ENCODE measurements at places on chromosomes 2 and 18.

GRCh38 chr2:28447943-28448792 is 47.7 kb upstream of the PLB1 start:
- peak; percentile 89 for DNase-seq

GRCh38 chr2:173149491-173149890 is 73.8 kb downstream of the MAP3K20 start:
- DNase-seq = no peak

DNA sequence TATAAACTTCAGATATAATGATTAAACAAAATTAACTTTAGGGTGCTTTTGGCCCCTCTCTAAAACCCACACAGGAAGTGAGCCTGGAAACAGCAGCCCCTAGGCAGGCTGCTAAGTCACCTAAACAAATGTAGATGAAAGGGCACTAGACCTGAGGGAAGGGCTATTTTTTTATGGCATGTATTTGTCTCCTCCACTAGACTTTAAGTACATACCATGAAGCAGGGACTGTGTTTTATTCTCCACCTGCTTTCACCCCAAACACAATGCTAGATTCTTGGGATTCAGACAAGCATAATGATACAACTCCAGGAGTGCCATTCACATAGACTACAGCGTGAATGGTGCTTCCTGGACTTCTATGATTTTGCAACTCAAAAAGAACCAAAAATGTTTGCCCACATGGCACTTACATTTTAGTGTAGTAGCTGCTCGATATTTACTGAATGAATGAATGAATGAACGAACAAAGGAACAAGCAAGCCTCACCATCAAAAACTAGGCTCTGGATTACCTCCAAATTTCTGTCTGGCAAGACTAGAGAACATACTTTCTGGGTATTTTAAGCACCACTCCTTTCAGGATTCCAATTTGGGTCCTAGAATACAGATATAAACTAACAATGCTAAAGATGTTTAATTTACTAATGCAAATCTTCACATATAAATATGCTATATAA is 10.1 kb downstream of the ATAD2B start:
- DNase-seq = no peak

DNA sequence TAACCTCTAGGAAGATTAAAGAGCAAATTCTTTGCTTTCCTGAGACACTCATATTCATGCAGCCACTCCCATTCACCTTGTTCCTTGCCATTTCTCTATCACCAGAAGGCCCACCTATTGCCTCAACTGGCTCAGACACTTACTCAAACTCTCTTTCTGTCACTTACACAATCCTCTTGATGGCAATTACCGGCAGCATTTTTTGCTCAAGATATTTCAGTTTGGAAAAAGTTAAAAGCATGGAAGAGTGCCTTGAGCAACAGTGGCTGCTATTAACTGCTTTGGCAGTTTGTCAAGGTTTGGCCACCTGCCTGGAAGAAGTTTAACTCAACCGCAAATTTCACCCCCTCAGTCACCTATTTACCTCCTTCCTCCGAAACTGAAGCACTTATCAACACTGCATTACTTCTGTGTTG is 1104.0 kb upstream of the PIK3C3 start:
- DNase-seq = no peak

- DNase-seq = no peak
These were observed 28.4 kb downstream of the FBXO48 start for GRCh38 chr2:68438455-68439303.

DNA sequence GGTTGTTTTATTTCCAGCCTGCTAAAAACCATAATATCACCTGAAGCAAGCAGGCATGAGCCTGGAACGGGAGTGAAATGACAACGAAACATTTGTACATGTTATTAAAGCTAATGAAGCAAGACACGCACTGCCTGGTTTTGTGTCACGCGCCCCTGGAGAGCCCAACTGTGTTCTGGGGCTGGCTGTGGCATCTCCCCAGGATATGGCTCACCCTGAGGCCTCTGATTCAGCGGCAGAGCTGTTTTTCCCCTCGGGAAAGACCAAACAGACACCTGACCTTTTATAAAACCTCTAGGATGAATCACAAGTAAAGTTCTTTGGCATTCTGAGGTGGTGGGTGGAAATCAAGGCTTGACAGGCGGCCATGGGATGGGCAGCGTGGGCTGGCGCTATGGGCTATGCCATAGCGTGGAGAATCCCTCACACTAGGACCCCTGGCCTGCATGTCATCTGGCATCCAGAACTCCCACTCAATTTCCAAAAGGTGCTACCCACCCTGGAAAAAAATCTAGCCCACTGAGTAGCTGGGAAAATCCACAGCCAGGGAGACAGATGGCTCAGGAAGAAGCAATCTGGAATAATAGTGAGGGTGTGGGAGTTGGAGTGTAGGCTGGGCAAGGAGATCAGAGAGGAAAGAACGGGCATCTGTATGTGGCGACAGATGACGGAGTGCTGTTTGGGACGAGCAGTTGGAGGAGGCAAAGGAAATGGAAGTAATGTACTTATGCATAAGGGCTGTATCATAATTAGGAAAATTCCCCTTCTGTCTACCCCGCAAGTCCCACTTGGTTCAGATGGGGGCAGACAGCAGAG is 262.0 kb downstream of the AFF3 start:
- DNase-seq = peak; percentile 7

DNA sequence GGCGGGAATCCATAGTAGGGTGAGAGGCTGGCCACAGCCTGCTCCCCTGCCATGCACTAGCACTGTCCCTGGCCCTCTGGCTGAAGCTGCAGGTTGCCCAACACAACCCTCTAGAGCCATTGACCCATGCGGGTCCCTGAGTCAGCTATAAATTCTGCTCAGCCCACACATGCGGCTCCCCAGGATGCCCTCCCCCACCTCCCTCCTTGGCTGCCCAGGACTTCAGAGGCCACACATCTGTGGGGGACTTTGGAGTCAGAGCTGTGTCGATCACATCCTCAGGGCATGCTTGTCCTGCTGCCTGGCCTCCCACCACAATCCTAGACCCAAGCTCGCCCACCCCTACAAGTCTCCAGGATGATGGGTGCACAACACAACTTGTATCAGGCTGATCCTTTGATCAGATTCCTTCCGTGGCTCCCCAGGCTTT is 97.0 kb downstream of the TFCP2L1 start:
- no peak for DNase-seq

GRCh38 chr2:4219571-4219970 is 516.2 kb downstream of the DCDC2C start:
- no peak for DNase-seq

DNA sequence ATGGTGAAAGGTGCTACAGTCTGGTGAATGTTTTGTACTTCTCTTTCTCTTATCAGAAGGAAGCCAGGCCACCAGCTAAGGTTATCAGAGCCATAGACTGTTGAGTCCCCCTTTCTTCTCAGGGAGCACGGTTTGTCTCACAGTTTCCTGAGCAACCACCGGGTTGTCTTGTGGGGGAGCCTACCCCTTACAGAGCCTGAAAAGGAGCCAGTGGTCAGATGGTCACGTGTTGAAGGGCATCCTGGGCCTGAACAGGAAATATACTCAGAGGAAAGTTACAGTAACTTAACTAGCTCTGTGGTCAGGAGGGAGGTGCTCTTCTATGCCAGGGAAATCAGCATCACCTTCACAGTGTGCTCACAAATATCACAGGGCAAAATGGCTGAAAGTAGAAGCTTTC is 11.6 kb downstream of the CD28 start:
- DNase-seq = no peak

- DNase-seq = peak; percentile 65
These were observed 44.3 kb upstream of the CAB39 start for GRCh38 chr2:230668184-230668938.

- DNase-seq = peak; percentile 69
These were observed 31.9 kb upstream of the FOSL2 start for GRCh38 chr2:28360718-28361293.

DNA sequence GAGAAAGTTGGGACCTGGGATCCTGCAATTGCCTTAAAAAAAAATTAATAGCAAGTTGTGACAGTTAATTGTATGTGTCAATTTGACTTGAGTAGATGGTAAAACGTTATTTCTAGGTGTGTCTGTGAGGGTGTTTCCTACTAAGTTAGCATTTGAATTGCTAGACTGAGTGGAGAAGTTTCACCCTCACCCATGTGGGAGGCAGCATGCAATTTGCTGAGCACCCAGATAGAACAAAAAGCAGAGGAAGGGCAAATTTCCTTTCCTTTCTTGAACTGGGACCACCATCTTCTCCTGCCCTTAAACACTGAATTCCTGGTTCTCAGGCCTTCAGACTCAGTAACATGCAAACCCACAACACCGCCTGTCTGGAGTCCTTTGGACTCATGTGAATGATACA is 455.7 kb downstream of the GALR1 start:
- no peak for DNase-seq

DNA sequence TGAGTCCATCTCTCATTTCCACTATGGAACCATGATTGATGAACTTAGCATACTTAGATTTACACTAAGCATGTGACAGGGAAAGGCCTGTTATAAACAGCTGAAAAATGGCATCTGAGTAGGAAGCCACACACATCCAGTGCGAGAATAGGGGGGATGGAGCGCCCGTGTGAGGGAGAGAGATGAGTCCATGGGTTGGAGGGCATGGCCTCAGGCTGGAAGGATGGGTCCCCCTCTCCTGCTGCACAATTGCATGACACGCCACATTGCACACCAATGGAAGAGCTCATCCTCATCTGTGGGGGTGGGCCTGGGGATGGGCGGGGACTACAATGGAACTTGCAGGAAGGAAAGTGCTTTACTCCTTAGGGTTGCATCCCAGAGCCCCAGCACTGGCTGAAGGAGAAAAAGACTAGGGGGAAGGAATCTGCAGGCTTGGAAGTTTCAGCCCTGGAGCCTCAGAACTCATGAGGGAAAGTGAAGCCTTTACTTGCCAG is 46.4 kb upstream of the CXCR4 start:
- DNase-seq = no peak

GRCh38 chr2:179410552-179411356 is 146.1 kb upstream of the SESTD1 start:
- DNase-seq = peak; percentile 64

DNA sequence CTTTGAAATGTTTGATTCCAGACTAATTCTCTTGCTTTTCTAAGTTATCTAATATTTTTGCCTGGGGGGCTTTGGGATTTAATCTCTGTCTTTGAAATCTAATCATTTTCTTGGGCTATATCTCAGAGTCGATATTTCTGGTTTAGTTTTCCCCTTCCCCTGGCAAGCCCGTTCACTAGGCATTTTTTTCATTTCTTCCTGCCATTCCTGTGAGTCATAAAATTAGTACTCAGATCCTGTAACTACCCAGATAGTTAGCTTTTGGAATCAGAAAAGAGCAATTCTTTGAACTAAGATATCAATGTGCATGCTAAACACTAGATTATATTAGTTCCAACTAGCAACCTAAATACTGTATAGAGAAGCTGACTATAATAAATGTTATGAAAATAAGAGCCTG is 29.4 kb upstream of the RNF149 start:
- peak; percentile 47 for DNase-seq

DNA sequence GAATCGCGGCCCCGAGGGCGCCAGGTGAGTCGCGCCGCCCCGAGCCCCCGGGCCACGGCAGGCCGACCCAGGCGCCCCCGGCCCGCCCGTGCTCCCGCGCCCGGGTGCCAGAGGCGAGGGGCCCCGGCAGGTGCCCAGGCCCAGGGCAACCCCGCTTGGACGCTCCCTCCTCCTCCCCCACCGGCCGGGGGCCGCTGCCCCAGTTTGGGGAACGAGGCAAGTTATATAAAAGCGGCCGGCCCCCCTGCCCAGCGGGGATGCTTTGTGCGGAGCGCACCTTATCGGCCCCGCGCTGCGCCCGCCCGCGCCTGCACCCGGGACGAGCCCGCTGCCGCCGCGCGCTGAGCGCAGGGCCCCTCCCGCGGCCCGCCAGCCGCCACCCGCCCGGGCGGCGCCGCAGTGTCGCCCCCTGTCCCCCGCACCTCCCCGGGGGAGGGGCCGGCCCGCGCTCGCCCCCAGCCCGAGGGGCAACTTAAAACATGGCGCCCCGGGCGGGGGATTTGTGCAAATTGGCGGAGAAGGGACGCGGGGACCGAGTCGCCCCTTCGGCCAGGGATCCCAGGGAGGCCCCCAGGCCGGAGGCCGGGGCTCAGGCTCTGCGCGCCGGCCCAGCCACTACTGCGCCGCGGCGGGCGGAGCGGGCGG is 639 bp downstream of the EPB41L3 start:
- no peak for DNase-seq

DNA sequence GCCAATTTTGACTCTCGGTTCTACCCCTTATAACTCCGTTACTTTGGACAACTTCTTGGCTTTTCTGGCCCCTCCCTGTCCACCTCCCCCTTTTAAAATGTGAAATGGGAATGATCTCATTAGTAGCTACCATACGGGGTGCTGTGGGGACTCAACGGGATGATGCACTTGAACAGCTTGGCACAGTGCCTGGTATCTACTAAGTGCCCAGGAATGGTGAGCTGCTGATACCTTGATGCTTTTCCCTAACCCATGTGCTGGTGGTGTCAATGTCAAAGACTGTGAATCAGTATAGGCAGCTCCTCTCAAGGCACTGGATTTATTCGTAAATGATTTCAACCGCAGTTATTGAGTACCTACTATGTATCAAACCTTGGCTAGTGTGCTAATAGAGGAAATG is 204.2 kb downstream of the LOXHD1 start:
- peak; percentile 64 for DNase-seq

DNA sequence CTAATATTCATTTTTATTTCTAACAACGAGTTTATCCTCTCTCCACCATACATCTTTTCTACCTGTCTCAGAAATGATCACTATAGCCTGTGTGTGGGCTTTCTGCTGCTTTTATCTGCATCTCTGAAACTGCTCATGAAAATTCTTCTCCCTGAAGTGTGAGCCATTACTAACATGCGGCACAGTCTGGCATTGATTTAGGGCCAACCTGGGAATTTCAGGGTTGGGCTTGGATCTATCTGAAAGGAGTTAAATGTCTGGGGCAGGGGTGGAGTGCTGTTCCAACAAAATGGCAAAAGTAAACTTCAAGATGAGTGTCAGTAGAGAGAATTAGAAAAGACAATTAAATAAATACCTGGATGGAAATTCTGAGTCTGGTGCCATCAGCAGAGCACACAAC is 198.2 kb upstream of the OSR1 start:
- no peak for DNase-seq

DNA sequence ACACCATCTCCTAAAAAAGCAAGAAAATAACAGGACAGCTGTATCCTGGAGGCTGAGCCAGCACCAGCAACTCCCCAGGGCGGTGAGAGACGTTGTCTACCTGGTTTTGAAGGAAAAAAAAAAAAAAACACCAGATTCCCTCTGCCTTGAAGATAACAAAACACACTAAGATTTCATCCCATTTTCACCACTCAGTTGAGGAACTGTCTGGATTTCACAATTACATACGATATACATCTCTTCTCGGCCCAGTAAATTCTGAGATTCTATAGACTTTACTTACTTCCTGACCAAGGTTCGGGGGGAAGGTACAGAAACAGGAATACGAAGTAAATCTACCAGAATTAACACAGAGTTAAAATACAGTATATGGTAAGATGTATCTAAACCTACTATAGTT is 8.5 kb downstream of the ZNF516 start:
- no peak for DNase-seq

DNA sequence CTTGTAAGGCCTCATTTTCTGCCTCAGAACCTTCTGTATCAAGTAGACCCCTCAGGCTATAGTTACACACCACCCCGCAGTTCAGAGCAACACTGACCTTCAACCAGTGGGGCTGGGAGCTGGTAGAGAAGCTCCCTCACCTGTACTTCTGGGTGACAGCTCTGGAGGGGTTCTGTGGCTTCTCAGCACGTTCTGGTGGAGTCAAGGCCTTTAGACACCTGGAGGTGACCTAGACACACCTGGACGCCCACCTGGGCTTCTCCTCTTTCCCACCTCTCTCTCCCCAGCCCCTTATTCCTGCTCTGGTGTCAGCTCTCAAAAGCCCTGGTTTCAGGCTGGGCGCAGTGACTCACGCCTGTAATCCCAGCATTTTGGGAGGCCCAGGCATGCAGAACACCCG is 7.3 kb upstream of the CIB4 start:
- no peak for DNase-seq

Data from HCEC 1CT (cell line).